ENCODE measurements at places on chromosomes 16 and 17. TPM values are rescaled to one million over a fixed set of nuclear protein-coding genes. Genes with fewer than 3 reads are reported as not detected.
A peak's percentile ranks its signal among the peaks of the same experiment; 100 is the strongest.

GRAP gene
- 4.3 TPM for total RNA-seq

STRADA gene
- 17.5 TPM for total RNA-seq

DNA sequence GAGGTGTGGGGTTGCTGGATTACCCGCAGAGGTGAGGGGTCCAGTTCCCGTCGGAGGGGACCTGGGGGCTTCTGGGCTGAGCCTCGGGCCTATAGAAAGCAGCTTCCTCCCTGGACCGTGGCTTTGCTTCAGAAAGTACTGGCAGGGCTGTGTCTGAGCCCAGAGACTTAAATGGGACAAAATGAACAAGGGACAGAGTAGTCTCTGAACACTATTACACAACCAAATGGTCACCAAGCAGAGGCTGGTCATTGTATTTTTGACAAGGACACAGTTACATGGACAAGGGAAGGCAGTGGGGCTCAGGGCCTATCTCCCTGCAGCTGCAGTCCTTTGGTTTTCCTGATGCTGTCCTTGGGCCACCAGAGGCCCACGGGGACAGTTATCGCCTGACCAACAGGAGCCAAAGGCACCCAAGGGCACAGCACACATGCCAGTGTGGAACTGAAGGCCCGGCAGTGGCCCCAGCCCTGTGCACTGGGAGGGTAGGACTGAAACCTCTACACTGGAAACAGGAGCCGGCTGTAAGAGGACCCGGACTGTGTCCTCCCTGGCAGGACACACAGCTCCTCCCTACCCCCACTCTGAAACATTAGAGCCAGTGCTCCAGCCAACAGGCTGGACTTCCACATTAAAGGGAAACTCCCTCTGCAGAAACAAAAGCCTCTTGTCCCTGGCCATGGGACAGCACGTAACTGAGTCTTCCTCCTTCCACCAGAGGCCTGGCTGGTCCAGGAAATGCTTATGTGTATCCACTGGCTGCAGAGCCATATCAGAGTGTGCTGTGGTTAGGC, 26.0 kb upstream of the ERN1 start:
- DNase-seq = no peak

- DNase-seq = peak; percentile 91
Observed at GRCh38 chr16:58459344-58460218, 40.4 kb upstream of the NDRG4 start.

GRCh38 chr16:9311303-9311954, 220.0 kb downstream of the HAPSTR1 start:
- no peak for DNase-seq

DNA sequence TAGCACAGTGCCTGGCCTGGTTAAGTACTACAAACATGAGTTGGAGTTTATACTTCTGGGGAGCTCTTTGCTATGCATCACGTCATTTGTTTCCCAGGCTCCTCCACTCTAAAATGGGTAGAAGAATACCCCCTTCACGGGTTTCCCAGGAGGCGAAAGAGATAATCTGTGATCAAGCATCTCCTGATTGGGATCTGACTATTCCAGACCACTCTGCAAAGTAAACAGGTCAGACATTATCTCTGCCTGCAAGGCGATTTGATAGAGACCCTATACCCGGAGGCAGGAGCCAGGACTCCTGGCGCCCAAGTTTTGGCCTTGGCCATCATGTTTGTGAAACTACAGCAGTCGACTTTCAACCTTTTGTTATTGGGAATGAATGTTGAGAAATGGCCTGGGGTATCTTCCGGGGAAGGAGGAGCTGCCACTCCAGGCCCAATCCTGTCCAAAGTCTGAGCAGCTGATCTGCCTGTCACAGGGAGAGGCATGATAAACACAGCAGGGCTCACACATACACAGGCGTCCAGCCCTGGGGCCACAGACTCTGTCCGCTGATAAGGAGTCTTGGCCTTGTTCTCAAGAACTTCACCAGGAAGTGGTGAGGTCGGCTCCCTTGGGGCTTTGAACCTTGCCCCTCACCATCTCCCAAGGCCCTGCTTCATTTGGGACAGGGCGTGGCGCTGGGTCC, 199.9 kb downstream of the MAF start:
- DNase-seq = no peak

GRCh38 chr17:37750768-37751475, 6.1 kb upstream of the HNF1B start:
- DNase-seq = peak; percentile 56

DNA sequence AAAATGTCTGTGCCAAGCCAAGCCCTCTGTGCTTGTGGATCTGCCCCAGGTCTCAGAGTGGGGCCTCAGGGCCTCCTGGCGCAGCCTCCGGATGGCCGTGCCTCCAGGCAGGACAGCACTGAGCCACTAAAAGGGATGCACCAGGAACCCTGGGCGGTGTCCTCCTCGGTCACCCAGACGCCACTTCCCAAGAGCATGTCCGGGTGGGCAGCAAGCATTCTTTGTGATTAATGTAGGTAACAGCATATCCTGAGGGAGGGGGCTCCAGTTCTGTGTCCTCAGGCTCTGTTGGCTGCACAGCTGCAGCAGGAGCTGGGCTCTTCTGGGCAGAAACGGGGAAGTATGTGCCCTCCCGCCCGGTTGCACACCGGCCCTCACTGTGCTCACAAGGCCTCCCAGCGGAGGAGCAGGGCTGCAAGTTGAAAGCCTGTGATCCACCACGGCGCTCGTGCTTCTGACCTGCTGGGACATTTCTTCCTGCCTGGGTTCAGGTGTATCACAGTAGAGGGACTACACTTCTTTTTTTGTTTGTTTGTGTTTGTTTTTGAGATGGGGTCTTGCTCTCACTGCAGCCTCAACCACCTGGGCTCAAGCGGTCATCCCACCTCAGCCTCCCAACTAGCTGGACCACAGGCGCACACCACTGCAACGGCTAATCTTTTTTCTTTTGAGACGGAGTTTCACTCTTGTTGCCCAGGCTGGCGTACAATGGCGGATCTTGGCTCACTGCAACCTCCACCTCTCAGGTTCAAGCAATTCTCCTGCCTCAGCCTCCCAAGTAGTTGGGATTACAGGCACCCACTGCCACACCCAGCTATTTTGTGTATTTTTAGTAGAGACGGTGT, 37.9 kb upstream of the CHMP6 start:
- DNase-seq = no peak

GRCh38 chr17:6940186-6940649, 55.6 kb upstream of the ALOX12 start:
- no peak for DNase-seq

GRCh38 chr17:3961564-3962047, 2.6 kb downstream of the ATP2A3 start:
- DNase-seq = no peak

Measured in Caki2 (cell line).